ENCODE measurements at places on chromosomes 12 and 14.
A peak's percentile ranks its signal among the peaks of the same experiment; 100 is the strongest.

DNA sequence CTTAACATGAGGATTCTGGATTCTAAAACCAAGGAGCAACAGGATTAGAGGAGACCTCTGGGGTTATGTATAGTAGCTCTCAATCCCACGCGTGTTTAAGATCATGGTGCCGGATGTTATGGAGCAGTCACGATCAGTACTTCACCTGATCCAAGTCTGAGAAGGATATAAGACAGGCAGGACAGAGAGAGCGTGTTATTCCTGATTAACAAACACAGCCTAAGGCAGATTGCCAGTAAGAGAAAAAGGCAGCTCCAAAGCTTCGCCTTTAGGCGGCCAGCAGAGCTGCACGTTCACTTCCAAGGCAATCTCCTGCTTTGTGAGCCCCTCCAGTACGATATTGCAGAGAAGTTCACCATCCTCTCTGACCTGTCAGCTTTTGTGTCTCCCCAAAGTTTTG is 5.5 kb downstream of the SETD3 start:
- no peak for DNase-seq

DNA sequence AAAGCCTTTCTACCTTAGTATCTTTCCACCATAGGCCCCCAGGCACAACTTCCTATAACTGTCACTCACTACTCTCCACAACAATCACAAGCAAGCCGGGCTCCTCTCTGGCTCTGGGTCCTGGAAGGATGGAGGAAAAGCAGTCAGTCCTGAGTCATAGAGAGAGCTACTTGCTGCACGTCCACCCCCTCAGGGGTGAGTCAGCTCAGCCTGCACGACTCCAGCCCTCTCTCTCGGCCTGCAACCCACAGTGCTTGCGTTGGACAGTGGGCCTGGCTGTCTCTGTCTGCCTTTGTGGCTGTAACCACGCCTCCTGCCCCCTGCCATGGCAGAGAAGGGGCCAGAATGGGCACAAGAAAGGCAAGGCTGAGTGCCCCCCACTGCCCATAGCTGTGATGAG is 154.1 kb upstream of the FKBP4 start:
- no peak for DNase-seq

GRCh38 chr12:124745465-124745890 is 118.2 kb downstream of the SCARB1 start:
- DNase-seq, result no peak

DNA sequence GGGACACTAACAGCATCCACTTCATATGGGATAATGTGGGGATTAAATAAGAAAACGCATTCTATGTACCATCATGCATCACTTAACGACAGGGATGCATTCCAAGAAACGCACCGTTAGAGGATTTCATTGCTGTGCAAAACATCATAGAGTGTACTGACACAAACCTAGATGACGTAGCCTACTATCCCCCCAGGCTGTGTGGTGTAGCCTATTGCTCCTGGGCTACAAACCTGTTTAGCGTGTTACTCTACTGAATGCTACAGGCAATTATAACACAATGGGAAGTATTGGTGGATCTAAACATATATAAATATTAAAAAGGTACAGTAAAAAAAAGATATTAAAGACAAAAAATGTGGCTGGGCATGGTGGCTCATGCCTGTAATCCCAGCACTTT is 230.6 kb downstream of the KSR2 start:
- DNase-seq, result no peak

GRCh38 chr14:54667764-54668163 is 100.8 kb downstream of the SAMD4A start:
- no peak for DNase-seq

- no peak for DNase-seq
These were observed 603.4 kb upstream of the FOXG1 start for GRCh38 chr14:28163233-28163632.

DNA sequence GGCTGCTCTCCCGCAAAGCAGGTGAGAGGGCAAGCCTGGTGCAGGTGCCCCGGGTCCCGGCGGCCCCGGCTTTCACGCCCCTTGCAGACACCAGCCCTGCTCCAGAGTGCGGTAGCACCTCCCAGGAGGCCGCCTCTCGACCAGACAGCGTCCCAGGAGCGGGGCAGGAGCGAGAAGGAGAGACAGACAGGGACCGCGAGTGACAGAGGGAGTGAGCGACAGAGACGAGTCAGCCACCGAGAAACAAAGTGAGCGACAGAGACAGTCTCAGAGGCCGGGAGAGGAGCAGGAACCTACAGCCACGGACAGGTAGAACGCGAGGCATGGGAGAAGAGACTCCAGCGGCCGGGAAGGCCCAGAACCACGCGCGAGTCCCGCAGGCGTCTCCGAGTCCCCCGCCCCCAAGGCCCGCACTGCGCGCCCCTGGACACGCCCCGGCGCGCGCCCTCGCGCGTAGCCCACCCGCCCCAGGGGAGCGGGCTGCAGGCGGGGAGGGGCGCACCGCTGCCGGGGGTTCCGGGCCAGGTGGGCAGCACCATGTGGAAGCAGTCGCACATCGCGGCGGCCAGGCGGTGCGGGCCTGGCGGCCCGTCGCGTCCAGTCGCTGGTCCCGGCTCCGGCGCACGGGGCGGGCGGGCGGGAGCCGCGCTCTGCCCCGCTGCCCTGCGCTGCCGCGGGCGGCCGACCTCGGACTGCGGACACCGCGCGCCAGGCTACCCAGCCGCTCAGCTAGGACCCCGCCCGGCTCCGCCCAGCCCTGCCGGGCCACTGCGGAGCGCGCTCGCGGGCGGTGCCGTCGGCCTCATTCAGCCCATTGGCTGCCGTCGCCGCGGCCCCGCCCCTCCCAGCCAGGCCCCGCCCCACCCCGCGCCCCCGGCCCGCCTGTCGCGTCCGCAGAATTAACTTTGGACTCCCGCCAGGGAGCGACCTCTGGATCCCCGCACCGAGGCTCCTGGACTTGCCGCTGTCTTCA is at the start of gene AHNAK2:
Gene AHNAK2, minus strand, starts transcription at position 694 of the 973 bp plus-strand sequence. Its CDS starts 137 bp downstream, at position 557.
- peak; percentile 95 for DNase-seq

DNA sequence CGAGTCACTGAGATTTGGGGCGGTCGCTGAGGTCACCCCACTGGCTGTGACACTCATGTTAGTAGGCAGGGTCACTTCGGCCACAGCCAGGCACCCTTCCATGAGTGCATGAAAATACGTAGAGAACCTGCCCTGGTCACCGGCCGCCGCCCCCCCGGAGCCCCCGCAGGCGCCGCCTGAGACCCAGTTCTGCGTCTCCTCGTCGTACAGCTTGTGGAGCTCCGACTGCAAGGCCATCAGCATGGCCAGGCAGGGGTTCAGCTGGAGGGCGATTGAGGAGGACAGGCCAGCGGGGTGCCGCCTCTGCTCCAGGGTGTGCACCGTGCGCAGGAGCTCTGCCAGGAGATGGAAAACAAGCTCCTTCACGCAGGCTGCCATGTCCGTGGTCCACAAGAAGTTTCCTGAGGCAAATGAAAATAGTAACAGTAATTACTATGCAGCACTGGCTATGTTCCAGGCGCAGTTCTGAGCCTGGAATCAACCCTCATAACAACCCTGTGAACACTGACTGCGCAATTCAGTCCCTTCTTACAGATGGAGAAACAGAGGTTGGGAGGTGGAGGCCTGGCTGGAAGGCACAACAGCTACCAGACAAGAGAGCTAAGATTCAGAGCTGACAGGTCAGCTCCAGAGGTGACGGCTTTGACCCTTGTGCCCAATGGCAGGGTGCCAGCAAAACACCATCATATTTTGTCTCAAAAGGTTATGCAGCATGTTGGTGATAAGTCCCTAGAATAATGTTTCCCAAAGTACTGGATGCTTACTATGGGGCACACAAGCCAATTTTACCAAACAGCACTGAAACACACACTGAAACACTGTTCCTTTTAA is 59.9 kb downstream of the TRAFD1 start:
- DNase-seq, result no peak

GRCh38 chr14:70002589-70003346 is 123.6 kb downstream of the SMOC1 start:
- DNase-seq, result no peak

DNA sequence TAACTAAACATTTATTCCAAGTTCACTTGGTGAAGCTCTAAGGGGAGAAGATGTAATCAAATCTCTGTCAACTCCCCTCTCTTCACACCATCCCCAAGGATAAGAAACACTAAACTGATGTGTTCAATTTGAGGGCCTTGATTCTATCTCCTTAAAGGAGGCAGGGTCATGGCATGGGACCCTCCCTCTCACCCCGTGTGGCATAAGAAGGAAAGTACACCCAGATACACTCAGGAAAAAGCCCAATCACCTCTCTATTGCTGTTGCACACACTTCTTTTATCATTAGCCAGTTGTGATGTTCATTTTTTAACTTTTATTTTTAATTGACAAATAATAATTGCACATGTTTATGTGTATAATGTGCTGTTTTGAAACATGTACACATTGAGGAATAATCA is 35.1 kb downstream of the WASHC3 start:
- DNase-seq, result no peak

DNA sequence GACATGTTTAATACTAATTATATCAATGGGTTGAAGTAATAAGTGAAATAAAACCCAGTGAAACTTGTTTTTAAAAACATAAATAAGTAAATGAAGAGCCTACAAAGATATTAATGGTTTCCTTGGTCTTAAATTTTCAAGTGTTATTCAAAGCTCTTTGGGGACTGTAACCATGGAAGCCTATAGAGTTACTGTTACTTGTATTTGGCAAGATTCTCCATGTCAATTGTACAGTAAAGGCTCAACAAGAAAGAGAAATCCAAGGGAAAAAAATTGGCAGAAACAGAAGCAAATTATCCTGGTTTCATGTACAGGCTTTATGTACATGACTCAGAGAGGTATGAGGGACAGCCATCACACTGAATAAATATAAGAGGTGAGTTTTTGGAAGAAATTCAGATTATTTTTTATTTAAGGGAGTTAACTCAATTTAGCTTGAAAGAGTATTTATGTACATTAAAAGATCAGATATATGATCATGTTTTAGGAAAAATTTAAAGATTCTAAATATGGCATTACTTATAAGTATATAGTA is 151.1 kb upstream of the HMGA2 start:
- DNase-seq, result no peak

- DNase-seq, result no peak
These were observed 650.1 kb upstream of the MDGA2 start for GRCh38 chr14:48325486-48325885.

- DNase-seq, result no peak
These were observed 5.5 kb upstream of the CCDC85C start for GRCh38 chr14:99609245-99610170.

DNA sequence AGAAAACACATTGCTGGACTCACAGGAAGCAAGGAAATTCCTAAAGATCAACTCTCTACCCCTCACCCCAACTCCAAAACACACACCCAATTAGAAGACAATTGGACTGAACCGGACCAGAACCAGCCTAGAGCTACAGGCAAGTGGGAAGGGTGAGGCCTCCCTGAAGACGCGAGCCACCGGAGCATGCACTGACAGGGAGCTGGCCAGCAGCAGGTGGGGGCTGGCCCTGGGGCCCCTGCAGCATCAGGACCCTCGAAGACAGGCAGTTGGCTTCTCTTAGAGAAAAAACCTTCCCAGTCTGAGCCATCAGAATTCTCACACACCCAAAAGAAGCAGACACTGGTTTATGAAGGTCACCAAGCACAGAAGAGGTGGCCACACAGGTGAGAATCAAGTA is 209.5 kb upstream of the DIO3 start:
- no peak for DNase-seq

DNA sequence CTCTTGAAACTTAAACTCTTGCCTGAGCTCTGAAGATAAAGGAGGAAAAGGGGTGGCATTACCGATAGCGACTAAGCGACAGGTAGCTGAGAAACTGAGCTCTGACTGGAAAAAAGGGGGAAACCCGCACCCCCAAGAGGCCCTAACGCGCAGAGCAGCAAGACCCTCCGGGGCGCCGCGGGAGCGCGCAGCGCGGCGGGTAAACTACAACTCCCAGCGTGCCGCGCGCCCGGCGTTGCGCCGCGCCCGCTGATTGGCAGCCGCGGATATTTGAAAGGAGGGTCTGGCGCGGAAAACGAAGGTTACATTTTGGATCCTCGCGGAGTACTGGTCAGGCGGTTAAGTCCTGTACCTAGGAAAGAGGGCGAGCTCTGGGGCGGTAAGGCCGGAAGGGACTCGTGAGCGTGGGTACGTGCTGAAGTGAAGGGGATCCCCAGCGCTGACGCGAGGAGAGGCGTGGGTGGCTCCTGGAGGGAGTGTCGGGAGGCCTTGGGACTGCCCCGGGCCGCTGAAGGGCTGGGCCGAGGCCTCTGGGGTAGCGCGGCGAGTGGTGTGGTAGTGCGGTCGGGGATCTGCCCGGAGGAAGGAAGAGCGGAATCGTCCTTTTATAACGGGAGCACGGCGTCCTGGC is at the start of gene ESPL1:
Gene ESPL1, plus strand, starts transcription at position 301 of the 631 bp plus-strand sequence. CDS start 468 bp downstream, outside the sequence.
- peak; percentile 95 for DNase-seq

DNA sequence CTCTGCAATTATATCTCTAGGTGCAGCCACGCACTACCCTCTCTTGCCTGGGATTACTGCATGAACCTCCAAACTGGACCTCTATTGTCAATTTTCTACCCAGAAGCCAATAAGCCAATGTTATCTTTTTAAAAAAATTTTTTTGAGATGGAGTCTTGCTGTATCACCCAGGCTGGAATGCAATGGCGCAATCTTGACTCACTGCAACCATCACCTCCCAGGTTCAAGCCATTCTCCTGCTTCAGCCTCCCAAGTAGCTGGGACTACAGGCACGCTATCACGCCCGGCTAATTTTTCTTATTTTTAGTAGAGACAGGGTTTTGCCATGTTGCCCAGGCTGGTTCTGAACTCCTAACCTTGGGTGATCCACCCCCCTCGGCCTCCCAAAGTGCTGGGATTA is 11.2 kb upstream of the PXN start:
- no peak for DNase-seq

DNA sequence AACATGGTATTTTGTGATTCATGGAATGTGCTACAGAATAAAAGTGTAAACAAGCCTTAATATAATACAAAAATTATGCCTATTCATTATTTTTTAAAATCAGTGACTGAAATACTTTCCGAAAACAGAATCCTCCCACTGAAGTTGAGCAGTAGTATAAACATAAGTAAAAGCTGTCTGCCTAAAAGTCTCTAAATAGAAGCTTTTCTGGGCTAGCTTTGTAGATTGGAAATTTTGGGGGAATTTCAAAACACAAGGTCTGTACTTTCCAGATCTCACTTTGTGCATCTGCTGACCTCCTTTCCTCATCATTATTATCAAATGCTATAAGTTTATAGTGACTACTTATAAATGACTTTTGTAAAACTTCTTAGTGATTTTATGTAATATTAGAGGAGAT is 80.4 kb upstream of the TRHDE start:
- DNase-seq, result no peak

DNA sequence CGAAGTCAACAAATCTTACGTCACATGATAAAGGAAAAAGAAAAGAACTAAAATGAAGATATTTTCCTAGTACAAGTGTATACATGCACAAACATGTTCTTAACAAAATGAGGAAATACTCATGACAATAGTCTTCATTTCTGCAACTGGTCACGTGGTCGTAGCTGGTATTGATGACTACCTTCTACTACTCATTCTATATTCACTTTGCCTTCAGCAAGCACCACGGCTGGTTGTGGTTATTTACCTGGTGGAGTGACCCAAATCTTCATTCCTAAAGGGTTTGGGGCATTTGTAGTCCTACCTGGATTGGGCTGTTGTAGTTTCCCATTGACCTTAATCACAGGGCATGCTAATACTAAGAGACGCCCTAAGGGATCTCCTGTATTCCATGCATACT is 51.2 kb downstream of the FIGNL2 start:
- DNase-seq, result no peak

- no peak for DNase-seq
These were observed 236.8 kb downstream of the GRIN2B start for GRCh38 chr12:13744561-13744960.
